ENCODE measurements at places on chromosomes 16 and 17. TPM values are rescaled to one million over a fixed set of nuclear protein-coding genes. Genes with fewer than 3 reads are reported as not detected.

GRCh38 chr16:48318630-48319029 is 66.6 kb downstream of the SIAH1 start:
- DNase-seq: no peak

DNA sequence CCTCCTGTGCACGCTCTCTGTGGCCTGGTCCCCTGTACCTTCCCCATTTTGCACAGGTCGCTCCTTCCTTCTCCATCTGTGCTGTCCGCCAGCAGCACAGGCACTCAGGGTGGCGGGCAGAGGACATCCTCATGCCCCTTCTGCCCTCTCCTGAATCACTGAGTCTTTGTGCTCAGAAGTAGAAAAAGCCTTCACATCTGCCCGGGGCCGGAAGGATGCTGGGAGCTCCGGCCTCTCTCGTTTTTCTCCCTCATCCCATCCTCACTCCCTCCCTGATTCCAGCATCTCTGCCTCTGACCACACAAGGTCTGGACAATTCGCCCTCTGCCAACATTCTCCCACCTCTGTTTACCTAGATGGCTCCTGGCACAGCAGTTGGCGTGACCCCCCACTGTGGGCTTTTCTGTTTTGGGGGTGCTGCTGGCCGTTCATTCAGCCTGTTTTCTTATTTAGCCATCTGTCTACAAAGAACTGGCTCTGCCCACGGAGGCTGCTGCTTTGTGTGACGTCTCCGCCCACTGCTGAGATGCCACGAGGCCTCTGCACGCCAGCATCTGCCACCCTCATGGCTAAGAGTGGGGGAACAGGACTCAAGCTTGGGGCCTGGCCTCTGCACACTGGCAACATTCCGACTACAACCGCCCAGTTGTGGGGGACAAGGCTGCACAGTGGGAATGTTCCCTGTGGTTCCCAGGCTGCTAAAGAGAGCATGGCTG is 36.7 kb downstream of the SEC14L5 start:
- DNase-seq: no peak

DNA sequence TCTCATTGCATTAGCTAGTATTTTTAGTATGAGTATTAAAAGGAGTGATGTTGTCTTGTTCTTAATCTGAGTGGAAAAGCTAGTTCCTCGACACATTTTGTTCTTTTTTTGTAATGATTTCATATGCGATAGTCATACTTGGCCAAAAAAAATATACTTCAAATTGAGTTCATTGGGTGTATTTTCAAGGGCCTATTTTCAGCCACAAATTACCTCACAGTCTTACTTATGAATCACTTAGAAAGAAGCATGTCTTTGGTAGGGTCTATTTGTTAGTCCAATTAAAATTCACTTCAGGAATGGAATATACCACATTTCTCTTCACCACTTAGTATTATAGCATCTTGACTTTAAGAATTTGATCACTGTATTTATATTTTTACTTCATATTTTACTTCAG is 337.2 kb downstream of the CDH11 start:
- DNase-seq: no peak

- no peak for DNase-seq
Observed at GRCh38 chr16:81446907-81447268, 2.3 kb downstream of the CMIP start.

GRCh38 chr16:31143011-31143693 is 6.7 kb downstream of the PRSS36 start:
- no peak for DNase-seq

DNA sequence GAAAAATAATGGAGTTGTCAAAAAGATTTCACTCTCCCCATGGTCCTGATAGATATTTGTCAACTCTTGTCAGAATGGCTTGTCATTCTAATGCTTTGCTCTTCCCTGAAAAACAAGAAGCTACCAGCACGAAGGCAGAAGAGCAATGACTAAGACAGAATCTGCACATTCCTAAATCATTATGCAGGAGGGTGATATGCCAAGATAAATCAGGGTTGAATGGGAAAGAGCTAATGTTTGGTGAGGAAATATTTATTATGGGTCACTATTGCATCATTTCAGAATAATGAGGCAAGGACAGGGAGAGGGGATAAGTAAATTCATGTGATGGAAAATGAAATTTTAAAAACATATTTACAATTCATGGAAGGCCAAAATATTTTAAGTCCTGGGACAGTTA is 297.5 kb upstream of the XYLT1 start:
- no peak for DNase-seq

- DNase-seq: no peak
Observed at GRCh38 chr16:87995644-87996043, 44.4 kb downstream of the BANP start.

DNA sequence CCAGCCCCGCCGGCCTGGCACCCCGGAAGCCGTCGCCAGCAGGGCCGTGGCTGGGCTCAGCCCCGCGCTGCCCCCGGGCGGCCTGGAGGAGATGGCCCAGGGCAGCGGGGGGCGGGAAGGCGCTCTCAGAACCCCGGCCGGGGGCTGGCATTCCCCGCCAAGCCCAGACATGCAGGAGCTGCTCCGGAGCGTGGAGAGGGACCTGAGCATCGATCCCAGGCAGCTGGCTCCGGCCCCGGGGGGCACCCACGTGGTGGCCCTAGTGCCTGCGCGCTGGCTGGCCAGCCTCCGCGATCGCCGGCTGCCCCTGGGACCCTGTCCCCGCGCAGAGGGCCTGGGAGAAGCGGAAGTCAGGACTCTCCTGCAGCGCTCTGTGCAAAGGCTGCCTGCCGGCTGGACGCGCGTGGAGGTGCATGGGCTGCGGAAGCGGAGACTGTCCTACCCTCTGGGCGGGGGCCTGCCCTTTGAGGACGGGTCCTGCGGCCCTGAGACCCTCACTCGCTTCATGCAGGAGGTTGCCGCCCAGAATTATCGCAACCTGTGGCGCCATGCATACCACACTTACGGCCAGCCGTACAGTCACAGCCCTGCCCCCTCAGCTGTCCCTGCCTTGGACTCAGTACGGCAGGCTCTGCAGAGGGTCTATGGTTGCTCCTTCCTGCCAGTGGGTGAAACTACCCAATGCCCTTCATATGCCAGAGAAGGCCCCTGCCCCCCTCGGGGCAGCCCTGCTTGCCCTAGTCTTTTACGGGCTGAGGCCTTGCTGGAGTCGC is 551 bp downstream of the WDR81 start:
- no peak for DNase-seq

DNA sequence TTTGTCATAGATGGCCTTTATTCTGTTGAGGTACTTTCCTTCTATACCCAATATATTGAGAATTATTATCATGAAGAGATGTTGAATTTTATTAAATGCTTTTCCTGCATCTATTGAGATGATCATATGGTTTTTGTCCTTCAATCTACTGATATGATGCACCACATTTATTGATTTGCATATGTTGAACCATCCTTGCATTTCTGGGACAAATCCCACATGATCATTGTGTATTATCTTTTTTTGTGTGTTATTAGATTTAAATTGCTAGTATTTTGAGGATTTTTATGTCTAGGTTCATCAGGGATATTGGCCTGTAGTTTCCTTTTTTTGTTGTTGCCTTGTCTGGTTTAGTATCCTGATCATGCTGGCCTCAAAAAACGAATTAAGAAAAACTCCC is 124.5 kb upstream of the CES5A start:
- no peak for DNase-seq

GRCh38 chr16:57994361-57994760 is 6.1 kb downstream of the ZNF319 start:
- no peak for DNase-seq

The SLC52A1 gene
- 0.13 TPM for total RNA-seq

The SMARCD2 gene
- total RNA-seq: 55.5 TPM

The PARD6A gene
- 1.1 TPM for total RNA-seq

The IRX5 gene
- total RNA-seq: 3.2 TPM

The ZG16 gene
- 2.1 TPM for total RNA-seq

The GABARAPL2 gene
- total RNA-seq: 106 TPM

The KARS1 gene
- 126 TPM for total RNA-seq
